ENCODE measurements at places on chromosomes 1 and 21.

DNA sequence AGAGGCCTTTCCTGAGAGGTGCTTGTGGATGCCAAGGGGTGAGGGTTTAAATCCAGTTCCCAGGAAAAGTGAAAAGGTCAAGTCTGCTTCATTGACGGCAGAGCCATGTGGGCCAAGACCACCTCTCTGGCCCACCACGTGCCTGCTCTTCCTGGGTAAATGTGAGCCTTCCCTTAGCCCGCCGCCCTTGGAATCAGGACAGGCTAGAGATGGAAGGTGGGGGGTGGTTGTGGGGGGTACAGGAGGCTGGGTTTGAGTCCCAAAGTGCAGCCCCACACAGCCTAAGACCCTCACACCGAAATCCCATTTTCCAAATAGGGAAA is 104.4 kb downstream of the EPHB2 start:
- DNase-seq, result no peak

GRCh38 chr1:12375133-12375829 is 145.5 kb downstream of the VPS13D start:
- DNase-seq, result no peak

DNA sequence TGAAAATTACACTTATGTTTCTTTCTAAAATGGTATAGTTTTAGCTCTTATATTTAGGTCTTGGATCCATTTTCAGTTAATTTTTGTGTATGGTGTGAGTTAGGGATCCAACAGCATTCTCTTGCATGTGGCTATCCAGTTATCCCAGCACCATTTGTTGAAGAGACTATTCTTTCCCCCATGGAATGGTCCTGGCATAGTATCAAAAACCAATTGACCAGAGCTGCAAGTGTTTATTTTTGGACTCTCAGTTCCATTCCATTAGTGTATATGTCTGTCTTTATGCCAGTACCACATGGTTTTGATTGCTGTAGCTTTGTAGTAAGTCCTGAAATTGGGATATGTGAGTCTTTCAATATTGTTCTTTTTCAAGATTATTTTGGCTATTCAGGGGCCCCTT is 14.3 kb downstream of the TTLL10 start:
- no peak for DNase-seq

- no peak for DNase-seq
Measured at GRCh38 chr1:19232524-19232846, 18.8 kb downstream of the EMC1 start.

DNA sequence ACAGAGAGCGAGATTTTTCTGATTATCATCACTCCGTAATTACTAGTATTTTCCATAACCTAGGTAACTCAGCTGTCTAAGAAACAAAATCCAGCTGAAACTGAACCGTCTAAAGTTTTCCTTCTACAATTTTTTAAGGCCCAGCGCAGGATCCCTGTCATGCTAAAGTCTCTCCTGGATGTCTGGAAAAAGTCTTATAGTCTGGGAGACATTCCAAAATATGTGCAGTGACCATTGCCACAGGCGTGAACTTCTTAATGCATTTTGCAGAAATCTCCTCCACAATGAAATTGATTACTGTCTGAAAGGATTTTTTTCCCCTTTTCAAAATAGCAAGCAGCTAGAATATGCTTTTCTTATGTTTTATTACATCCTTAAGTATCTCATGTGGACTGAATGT is 209.3 kb upstream of the C1orf105 start:
- DNase-seq, result no peak

GRCh38 chr1:15286452-15286851 is 39.4 kb downstream of the FHAD1 start:
- DNase-seq, result no peak

GRCh38 chr1:235809688-235810397 is 56.9 kb downstream of the LYST start:
- DNase-seq, result no peak

DNA sequence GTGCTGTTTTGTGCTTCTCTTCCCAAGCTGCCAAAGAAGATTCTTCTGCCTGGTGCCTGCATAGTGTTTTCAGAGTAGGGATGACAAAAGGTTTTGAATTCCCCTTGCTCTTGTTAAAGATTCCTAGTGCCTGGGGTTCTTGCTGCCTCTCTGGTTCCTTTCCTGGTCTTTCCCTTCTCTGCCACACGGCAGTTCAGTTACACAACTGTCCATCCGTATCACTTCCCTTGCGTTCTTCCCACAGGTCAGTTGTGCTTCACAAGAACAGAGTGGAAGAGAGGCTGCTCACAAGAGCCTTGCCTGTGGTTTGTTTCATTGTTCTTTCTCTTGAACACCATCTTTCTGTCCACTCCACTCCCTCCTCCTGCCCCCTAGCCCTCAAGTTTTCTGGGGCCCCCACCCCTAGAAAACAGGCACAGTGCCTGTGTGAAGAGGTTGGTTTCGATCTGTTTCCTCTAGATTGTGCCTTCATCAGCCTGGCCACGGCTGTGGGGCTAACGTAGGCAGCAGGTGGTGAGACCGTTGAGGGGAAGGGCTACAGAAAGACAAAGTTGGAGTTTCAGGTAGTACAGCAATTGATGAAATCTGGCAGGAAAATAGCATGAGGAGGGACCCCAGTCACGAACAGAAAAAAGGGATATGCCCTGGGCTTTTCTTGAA is 5.8 kb downstream of the VASH2 start:
- DNase-seq, result no peak

- DNase-seq, result no peak
Measured at GRCh38 chr1:21762022-21762404, 20.9 kb downstream of the USP48 start.

- DNase-seq, result no peak
Measured at GRCh38 chr1:53835491-53835890, 2.6 kb downstream of the NDC1 start.

- DNase-seq, result no peak
Measured at GRCh38 chr1:7703321-7704213, 67.5 kb upstream of the VAMP3 start.

- DNase-seq, result no peak
Measured at GRCh38 chr1:192729500-192729899, 79.3 kb upstream of the RGS2 start.

DNA sequence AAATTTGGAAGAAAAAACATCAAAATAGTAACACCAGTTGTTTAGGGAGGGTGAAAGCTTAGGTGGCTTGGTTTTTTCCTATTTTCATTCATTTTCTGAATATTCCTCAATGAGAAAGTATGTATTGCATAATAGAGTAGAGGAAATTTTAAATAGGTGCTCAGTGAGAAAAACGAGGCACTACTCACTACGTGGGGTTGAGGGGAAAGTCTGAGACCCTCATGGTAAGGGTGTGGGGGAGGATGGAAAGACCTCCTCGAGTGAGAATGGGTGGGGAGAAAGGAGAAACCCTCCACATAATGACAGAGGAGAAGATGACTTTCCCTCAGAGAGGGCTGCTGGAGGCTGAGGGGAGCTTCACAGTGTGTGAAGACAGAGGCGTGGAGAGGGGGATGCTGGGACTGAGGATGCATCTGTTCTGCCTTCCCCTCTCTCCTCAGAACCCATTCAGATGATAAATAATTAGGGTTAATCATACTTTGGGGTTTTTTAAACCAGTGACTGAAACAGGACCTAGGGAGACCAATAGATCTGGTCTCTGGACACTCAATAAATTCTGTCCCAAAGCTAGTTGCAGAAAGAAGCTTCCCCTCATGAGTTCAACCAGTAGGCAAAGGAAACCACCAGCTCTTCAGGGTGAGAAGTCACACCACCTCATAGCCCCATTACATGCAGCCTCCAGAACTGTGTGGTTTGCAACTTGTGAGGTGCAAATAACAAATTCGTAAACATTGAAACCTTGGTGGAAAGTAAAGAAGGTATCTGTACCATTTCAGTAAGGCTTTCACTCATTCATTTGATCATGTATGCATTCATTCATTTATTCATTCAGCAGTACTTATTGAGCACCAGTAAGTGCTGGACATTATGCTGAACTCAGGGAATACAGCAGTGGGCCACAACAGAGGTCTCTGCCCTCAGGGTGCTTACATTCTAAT is 17.1 kb downstream of the SLAMF7 start:
- DNase-seq, result no peak

- DNase-seq, result no peak
Measured at GRCh38 chr21:33914188-33914587, 1.4 kb downstream of the ATP5PO start.

- no peak for DNase-seq
Measured at GRCh38 chr1:14098294-14098913, 398.4 kb downstream of the PRDM2 start.

DNA sequence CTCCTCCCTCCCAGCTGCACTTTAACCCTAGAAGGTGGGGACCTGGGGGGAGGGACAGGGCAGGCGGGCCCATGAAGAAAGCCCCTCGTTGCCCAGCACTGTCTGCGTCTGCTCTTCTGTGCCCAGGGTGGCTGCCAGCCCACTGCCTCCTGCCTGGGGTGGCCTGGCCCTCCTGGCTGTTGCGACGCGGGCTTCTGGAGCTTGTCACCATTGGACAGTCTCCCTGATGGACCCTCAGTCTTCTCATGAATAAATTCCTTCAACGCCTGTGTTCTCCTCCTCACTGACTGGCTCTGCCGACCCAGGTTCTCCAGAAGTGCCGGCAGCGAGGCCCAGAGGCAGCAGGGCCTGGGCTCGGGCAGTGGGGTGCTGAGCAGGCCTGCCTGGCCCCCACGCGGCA is 6.5 kb upstream of the HTR6 start:
- no peak for DNase-seq

GRCh38 chr1:211476200-211476849 is 15.6 kb downstream of the RD3 start:
- peak; percentile 25 for DNase-seq

DNA sequence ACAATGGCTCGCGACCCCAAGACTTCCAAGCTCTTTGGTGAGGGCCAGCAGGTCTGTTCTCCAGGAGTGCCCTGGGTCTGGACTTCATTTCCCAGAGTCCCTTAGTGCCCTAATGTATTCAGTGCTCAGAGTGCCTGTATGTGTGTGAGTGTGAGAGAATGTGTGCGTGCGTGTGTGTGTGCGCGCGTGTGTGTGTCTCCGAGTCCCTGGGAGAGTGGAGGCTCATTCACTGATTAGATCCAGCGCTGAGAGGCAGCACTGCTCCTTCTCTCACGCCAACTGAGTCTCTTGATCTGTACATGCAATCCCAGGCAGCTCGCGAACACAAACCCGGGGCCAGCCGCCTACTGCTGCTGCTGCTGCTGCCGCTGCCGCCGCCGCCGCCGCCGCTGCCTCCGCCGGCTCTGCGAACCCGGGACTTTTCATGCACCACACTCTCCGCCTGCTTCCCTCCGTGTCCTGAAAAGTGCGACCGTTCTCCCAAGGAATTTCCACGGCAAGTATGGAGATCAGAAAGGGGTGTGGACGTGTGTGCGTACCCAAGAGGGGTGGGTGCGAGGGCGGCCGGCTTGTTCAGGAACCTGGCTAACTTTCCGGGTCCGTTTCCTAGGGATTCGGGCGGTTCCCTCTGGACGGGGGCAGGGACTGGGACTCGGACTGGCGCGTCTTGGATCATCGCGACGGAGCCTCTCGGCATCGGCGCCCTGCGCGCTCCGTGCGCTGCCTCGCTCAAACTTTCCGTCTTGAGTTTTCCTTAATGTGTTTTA is at the start of gene RNF220:
Gene RNF220, plus strand, starts transcription at position 225 of the 767 bp plus-strand sequence.
- DNase-seq, result peak; percentile 41

- DNase-seq, result no peak
Measured at GRCh38 chr1:209610631-209610905, 27.1 kb downstream of the CAMK1G start.

DNA sequence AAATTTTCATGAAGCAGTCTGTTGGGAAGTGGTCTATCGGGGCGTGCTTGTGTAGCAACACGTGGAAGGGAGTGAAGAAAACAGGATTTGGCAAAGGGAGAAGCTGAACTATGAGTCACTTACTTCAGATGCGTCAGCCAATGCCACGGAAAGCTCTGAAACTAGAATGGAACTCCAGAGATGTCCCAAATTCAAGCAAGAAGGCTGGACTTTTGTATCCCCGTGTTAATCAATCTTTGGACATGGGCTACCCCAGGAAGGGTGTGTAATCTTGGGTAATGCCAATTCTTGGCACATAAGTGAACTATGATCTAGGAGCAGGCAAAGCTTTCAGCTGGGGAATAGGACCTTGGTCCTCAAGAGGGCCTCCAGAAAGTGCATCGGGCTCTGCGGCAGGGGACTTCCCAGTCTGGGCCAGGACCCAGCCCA is 102.6 kb downstream of the ADSS2 start:
- DNase-seq, result peak; percentile 81

DNA sequence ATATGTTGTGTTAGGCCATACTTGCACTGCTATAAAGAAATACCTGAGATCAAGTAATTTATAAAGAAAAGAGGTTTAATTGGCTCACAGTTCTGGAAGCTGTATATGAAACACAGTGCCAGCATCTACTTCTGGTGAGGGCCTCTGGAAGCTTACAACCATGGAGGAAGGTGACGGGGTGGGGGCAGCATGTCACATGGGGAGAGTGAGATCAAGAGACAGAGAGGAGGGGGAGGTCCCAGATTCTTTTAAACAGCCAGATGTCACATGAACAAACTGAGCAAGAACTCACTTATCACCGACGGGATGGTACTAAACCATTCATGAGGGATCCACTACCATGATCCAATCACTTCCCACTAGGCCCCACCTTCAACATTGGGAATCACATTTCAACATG is 42.6 kb downstream of the TESK2 start:
- DNase-seq, result no peak

DNA sequence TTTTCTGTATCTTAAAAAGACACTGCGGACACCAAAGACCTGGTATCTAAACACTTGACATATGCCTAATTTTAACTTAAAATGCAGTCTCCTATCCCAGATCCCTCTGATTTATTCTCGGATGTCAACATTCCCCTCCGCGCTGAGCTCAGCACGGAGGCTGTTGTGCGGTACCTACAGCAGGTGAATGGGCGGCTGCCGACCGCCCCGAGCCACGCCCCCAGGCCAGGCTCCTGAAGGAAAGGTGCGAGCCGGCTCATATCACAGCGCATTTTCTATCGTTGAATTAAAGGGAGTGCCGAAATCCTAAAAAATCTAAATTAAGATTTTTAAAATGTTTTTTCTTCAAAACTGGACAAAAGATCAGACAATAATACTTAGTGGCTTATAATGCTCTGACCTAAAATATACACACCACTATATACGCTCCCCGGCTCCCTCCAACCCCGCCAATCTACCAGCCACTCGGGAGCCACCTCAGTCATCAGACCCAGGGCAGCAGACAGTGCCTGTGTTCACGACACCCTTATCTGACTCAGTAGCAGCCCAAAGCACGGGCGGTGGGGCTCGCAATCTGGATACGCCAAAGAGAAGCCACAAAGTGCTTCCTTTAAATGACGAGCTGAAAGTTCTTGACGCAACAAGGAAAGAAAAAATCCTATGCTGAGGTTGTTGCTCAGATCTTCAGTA is 4.1 kb downstream of the WRAP73 start:
- no peak for DNase-seq

- DNase-seq, result no peak
Measured at GRCh38 chr1:236016782-236017400, 48.0 kb downstream of the NID1 start.

GRCh38 chr21:30340714-30341573 is 3.5 kb upstream of the KRTAP27-1 start:
- no peak for DNase-seq

GRCh38 chr1:182602935-182603645 is 1.1 kb downstream of the RGS16 start:
- no peak for DNase-seq
